ENCODE measurements at places on chromosomes 12 and 14.

- DNase-seq, result no peak
Measured at GRCh38 chr14:95255013-95255412, 64.7 kb downstream of the CLMN start.

GRCh38 chr12:68611094-68611805, 551 bp downstream of the RAP1B start:
- DNase-seq, result peak; percentile 52

GRCh38 chr12:65454115-65454787, 175.8 kb downstream of the MSRB3 start:
- no peak for DNase-seq

GRCh38 chr14:60970146-60970545, 10.7 kb downstream of the TRMT5 start:
- no peak for DNase-seq

DNA sequence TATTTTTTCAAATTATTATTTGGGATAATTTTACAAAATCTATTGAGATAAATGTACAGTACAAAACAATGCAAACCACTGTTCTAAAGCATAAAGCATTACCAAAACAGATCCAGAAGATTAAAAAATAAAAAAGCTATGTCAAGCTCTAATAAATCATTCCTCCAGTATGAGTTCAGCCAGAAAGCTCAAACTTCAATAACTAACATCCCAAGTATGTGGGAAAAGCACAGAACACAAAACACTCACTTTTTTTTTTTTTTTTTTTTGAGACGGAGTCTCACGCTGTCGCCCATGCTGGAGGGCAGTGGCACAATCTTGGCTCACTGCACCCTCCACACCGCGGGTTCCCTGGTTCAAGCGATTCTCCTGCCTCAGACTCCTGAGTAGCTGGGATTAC, 11.3 kb downstream of the SAV1 start:
- DNase-seq, result no peak

DNA sequence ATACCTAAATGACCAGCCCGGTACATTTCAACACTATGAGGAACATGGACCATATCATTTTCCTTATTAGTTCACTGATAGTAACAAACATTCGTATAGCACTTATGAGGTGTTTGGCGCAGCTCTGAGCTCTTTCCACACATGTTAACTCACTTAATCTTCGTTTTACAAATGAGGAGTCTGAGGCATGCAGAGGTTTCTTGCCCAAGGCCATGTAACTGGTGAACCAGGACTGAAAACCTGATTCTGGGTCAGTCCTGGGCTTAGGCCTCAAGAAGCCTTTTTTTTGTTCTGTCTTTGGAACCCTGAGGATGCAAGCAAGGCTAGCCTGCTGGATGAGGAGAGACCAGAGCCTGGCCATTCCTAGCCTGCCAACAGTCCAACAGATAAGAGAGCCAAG, 55.0 kb downstream of the C14orf132 start:
- no peak for DNase-seq

GRCh38 chr12:75452675-75453330, 27.8 kb upstream of the GLIPR1 start:
- no peak for DNase-seq

GRCh38 chr12:42741091-42741490, 151.5 kb upstream of the PRICKLE1 start:
- DNase-seq, result no peak

- no peak for DNase-seq
Measured at GRCh38 chr14:41488401-41488800, 118.3 kb upstream of the LRFN5 start.

DNA sequence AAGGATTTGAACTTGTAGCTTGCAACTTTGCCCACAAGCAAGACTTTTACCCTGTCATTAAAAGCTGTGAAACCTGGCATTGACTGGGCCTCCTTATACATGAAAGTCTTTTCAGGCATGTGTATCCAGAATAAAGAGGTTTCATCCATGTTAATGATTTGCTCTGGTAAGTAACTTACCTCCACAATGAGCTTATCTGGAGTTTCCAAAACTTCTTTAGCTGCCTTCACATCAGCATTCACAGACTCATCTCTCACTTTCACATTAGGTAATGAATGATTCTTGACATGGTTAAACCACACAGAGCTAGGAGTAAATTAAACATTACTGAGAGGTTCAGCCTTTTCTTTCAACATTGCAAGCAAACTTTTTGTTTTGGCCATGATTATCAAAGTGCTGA, 234.4 kb upstream of the CLEC14A start:
- no peak for DNase-seq

DNA sequence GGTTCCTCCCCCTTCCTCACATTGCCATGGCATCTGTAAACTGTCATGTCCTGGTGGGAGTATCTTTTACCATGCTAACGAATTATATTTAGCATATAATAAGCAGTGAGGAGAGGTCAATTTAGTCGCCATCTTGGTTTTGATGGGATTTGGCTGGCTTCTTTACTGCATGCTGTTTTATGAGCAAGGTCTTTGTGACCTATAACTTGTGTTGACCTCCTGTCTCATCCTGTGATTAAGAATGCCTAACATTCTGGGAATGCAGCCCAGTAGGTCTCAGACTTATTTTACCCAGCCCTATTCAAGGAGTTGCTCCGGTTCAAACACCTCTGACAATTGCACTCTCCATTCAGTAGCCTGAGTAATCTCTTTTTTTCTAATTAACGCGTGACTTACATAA, 2.1 kb upstream of the EIF4B start:
- no peak for DNase-seq

DNA sequence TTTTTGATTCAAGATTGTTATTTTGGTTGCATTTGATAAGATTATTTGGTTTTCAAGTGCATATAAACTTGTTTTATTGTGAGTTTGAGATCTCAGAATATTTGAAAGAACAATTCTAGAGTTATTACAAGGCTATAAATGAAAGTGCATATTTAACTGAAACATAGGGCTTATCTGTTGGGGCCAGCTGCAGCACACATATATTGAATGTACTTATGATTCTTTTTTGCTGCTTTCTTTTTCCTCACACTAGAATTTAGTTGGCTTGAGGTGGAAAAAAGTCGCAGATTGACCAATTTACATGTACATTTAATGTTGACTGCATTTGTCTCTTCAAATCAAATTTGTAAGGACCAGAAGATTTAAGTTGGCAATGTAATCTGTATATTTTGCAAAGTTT, 88.0 kb downstream of the PCNX1 start:
- no peak for DNase-seq

GRCh38 chr12:130764475-130765185, 48.5 kb upstream of the RIMBP2 start:
- no peak for DNase-seq

DNA sequence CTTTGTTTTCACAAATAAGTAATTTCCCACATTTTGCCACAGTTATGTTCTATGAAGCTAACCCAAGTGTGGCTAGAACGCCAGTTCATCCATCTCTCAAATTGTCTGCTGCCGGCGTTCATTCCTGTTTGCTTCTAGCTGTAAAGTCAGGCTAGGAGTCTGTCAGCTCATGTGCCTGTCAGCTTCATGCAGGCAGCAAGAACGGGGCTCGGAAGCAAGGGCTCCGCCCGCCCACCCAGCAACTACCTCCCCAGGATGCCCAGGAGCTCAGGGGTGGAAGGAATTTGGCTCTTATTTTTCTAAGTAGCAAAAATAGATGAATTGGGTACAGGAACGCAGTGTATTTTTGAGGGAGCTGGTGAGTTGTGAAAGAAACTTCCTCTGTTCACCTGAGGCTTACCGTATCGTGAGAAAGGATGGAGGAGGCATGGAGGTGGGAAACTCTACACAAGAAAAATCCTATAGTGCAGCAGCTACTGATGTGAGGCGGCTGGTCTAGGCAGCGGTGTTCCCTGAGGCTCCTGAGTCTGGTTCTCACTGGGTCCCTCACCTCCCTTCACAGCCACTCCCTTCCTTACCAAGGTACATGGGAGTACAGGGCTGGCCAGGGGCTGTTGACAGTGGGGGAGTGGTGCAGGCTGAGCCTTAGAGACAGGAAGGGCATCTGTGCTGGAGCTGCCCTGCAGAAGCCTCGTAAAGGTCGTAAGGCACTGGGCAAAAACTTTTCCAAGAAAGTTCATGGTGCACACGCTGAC, 54.5 kb upstream of the AMN start:
- no peak for DNase-seq

GRCh38 chr12:31768046-31768445, 39.2 kb upstream of the AMN1 start:
- no peak for DNase-seq

GRCh38 chr12:67929384-67929772, 59.9 kb upstream of the IFNG-AS1 start:
- DNase-seq, result no peak

DNA sequence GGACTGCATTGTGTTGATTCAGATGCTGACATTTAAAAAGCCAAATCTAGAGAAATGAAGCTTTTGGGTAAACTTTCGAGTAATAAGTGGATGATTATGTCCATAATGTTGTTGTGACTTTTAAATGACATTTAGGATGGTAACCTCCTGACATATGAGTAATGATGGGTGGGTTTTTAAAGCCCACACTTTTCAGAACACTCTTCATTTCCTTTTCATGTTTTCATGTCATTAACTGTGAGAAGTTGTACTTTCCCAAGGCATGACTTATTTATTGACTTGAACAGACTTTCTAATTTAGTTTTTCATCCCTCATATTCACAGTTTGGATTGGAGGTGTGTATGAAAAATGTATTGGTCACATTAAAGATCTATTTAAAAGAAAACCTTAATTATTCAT, 35.5 kb downstream of the RGS6 start:
- DNase-seq, result no peak

GRCh38 chr14:90781344-90781761, 34.9 kb downstream of the TTC7B start:
- no peak for DNase-seq

- no peak for DNase-seq
Measured at GRCh38 chr12:15939111-15939510, 28.0 kb downstream of the DERA start.

GRCh38 chr14:88598097-88598675, 35.3 kb downstream of the ZC3H14 start:
- no peak for DNase-seq

GRCh38 chr12:112978163-112979040, at the start of gene OAS2:
OAS2 (plus strand) TSS chr12:112978519; CDS start chr12:112978609, 90 bp downstream.
- peak; percentile 13 for DNase-seq

DNA sequence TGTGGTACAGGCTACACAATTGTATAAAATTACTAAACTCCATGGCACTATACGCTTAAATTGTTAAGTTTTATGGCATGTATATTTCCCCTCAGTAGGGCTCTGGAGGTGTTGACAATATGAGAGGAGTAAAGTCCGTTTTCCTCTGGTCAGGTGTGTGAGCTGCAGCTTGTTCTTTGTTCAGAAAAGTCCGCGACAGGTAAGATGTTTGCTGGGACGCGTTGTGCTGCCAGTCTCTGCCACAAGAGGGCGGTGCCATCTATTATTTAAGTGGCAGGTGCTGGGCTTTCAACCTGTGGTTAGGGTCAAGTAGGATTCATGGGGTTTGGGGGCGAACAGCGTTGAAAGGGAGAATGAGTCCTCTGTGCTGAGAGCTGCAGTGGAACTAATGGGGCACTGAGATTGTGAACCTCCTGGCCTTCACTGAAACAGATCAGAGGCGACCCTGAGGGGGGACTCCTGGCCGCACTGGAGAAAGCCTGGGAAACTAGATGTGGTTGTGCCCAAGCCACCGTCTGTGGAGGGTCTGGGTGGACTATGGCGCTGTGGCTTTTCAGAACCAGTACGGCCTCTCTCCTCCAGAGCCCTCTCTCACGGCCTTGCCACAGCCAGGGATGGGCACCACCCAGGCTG, 179.0 kb downstream of the SLC15A4 start:
- no peak for DNase-seq

DNA sequence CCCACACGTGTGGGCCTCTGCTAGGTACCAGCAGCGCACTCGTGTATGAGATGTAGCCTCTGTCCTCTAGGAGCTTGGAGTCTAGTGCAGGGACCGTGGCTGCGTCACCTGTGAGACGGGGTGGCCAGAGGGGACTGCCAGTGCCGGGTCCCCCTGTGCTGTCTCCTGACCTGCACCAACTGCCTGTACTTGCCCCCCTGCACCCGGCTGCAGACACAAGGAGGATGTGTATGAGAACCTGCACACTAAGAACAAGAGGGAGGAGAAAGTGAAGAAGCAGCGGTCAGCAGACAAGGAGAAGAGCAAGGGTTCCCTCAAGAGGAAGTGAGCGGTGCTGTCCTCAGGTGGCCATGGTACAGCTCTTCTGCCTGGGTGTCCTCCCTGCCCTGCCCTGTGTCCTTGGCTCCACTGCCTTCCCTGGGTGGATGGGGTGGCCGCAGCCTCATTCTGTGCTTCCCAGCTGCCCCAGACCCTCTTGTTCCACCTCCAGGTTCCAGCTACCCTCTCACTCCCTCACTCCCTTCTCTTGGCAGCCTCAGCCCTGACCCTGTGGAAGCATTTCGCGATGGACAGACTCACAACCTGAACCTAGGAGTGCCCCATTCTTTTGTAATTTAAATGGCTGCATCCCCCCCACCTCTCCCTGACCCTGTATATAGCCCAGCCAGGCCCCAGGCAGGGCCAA, 9.6 kb downstream of the PTPN6 start:
- DNase-seq, result no peak

- no peak for DNase-seq
Measured at GRCh38 chr14:69789118-69789640, 7.9 kb downstream of the SLC10A1 start.

GRCh38 chr14:102691763-102692162, 85.5 kb upstream of the TRAF3 start:
- no peak for DNase-seq

DNA sequence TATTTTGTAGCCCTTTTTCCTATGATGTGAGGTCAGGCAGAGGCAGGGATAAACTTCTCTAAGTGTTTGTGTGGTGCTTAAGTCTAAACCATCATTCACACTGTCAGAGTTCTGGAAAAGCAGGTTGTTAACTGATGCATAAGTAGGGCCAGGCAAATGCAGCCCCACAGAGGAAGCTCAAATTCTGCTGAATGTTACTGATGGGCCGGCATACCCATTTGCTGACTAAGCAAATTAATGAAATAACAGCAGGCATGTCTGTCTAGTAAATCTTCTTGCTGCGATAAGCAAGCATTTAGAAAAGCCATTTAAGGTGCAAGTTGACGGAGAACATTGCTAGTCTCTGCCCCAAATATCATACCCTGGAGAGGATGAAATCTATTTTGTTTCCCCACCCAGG, 523.2 kb upstream of the CCDC196 start:
- DNase-seq, result no peak

GRCh38 chr14:94051115-94051514, 25.0 kb downstream of the OTUB2 start:
- DNase-seq, result no peak

- no peak for DNase-seq
Measured at GRCh38 chr14:30874999-30875787, 834 bp downstream of the COCH start.

- no peak for DNase-seq
Measured at GRCh38 chr12:131218026-131218922, 264.6 kb downstream of the ADGRD1 start.

- no peak for DNase-seq
Measured at GRCh38 chr12:14879222-14879933, 6.3 kb downstream of the MGP start.

Data from activated naive CD4-positive, alpha-beta T cell (primary cell).